B cell (primary cell): ENCODE measurements at places on chromosomes 3 and 15.

DNA sequence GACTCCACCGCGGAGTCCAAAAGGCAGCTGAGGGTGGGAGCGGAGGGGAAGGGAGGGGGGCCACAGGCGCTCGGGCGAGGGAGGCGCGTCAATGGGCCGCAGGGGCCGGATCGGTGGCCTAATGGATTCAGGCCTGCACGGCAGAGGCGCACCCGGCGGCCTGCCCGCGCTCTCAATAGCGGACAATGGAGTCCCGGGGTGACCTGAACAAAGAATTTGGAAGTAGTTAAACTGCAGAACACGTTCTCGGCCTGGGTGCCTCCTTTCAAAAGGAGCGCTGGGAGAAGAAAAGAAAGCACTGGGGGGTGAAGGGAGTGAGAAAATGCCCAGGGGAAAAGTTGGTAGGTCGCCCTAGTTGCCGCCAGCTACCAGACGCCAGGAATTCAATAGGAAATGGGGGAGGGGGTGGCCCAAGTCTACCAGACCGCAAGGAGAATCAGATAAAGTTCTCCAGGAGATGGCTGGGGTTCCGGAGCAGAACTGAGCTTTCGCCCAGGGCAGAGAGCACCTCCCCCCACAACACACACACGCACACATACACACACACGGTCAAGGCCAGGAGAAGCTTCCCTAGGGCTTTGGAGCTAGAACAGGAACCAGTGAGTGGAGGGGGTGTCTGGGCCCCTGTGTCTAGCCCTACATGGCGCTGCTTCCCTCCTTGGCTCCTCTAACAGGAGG lies 25.8 kb upstream of the POLG start:
- no peak for DNase-seq

DNA sequence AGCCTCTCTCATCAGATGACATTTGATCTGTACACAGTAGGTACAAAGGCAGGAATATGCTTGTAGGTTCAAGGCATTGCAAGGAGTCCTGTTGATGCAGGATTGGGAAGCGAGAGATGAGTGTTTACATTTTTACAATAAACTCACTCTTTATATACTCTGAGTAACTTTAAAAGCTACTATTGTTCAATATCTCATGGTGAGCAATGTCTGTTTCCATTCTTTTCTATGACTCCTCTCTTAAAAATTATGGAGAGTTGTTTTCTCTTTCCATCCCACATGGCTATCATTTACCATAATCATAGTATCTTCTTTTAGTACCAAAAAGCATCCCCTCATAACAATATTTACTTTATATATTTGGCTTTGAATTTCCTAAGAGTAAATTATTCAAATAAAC lies 314.0 kb upstream of the CDIN1 start:
- DNase-seq, result no peak

- DNase-seq, result no peak
Measured at GRCh38 chr3:108488631-108489030, 21.8 kb downstream of the MYH15 start.

DNA sequence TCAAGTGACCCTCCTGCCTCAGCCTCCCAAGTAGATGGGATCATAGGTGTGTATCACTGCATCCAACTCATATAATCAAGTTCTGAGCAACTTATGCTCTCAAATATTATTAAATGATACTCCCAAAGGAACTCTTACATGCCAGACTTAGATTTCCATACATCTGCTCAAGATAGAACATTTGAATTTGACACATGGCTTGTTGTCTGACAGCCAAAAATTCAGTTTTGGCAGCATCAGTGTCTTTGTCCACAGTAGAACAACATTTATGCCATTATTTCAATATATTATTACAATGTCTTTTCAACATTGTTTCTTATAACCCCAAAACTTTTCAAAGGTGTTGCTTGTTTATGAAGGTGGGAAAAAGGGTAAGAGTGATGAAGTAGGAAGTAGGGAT lies 116.2 kb downstream of the SUCNR1 start:
- DNase-seq, result no peak

GRCh38 chr15:36880224-36880912 lies 220.0 kb downstream of the MEIS2 start:
- no peak for DNase-seq

DNA sequence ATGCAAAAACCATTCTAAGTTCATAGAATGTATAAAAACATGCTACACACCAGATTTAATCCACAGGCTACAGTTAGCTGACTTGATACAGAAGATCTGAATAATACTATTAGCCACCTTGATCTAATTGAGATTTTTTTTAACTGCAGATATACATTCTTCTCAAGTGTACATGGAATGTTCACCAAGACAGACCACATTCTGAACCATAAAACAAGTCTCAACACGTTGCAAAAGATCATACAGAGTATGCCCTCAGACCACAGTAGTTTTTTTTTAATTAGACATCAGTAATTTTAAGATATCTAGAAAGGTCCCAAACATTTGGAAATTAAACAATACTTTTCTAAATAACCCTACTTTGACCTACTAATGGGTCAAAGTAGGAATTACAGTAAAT lies 83.3 kb downstream of the FGF7 start:
- DNase-seq, result no peak

DNA sequence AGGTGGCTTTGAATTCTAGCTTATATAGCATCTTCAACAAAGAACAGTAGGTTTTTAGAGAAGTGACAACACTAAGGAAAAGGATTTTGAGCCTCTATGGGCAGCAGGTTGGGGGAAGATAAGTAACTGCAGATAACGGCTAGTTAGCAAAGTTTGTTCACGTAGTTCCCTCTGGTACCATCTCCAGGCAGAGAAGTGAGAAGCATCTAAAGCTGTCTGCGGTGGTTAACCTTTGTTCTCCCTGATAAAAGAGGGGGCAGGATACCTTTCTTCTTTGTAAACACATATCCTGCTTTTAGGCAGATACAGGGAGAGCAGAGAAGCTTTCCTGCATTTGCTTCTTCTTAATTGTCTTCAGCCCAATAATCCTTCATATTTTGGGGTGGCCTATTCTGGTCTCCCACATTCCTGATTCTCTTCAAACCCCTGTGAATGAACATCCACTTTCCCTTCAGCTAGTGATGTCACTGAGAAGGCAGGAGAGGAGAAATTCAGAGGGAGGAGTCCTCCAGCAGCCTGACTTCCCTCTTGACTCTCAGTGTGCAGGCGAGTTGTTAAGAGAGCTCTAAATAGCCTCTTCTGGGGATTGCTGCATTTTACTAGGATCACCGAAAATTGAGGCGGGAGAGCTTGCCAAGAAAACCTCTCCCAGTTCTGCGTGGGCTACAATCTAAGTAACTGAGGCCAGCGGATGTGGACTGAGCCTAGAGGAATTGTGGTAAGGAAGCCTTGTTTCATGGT lies 393.7 kb upstream of the C2CD4B start:
- no peak for DNase-seq

- peak; percentile 88 for DNase-seq
Measured at GRCh38 chr3:188439080-188439479, 285.1 kb downstream of the LPP start.

DNA sequence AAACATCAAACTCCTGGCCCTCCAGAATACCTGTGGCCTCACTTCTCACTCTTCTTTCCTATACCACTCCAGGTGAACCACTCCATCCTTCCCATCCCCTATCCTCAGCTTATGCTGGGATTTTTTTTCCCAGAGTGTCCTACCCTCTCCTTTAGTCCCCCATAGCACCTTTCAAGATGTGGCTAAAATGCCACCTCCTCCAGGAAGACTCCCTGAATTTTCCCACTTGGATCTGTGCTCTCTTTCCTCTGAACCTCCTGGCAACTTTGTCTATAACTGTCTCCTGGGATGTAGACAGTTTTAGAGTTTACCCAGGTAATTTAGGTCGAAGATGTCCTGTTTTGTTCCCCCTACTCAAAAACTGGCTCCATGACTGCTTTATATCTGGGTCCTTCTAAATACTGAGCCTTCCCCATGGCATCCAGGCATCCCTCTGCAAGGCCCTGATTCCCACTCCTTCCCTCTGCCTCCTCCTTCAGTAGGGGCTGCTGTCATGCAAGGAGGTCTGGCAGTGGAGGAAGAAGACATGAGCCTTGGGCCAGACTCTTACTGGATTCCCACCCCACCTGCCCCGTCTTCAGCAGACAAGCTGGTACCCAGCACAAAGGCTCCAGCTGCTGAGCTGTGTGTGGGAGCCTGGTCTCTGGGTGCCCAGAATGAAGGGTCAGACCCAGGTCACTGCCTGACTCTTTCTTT lies 161.5 kb downstream of the SMAD6 start:
- DNase-seq, result peak; percentile 20

- peak; percentile 67 for DNase-seq
Measured at GRCh38 chr3:48739955-48740823, 23.2 kb upstream of the IP6K2 start.

DNA sequence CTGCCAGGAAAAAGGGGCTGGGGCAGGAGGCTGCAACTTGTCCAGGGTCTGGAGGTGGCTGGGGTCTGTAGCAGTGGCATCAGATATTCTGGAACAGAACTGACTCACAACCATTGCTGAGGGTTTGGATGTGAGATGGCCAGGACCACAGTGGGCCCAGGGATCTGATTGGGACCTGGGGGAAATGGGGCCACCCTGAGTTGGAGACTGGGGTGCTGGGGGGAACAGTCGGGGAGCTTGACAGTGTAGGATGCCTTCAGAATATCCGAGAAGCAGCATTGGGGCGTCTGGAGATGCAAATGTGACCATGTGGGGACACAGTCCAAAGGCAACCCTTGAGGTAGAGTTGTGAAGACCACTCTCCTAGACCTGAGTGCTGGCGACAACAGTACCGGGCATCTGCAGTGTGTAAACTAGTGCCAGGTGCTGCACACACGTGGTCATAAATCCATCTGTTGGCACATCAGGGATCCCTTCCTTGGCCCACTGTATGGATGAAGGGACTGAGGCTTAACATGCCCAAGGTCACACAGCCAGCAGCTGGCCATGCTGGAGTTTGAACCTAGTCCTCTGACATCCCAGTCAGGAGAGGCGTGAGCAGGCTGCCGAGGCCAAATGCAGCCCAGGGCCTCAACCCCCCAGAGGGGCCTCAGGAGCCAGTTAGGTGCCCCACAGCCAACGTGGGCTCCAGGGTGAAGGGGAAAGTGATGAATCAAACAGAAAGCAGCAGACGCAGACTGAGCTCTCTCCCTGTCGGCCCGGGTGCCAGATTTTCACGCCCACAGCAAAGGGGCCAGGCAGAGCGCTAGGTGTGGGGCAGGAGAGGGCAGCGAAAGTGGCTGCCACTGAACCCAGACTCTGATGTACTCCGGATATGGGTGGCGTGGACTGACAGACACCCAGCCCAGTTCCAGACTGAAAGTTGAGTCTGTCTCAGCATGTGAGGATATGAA lies 18.8 kb downstream of the HEMK1 start:
- DNase-seq, result no peak

DNA sequence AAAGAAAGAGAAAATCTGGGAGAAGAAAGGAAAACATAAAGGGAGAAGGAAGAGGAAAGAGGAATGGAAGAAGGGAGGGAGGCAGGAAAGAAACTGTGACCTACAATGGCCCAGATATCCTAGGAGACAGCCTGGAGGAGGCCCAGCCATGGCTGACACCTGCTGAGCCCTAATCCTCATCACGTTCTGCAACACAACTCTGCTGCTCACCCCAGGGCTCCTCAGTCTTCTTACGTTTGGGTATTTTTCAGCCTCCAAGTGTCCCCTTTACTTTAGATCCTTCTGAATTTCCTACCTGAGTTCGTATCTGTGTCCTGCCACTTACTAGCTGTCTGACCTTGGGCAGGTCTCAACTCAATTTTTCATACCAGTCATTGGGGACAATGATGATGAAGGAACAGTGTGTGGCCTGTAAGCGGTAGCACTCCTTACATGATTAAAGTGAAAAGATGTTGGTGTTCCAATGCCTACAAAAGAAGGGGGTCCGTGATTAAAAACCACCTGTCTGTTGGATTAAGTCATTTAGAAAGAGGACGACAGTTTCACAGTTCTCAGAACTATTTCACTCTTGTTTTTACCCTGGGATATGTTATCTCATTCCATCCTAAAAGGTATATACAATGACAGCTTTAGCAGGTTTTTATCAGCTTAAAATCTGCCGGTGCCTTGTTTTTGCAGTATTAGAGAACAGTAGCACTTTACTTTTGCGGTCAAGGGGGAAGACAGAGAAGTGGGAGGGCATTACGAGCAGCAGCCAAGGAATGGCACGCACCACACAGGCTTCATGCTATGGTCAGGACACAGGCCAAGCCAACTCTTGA lies 47.4 kb downstream of the CCR4 start:
- DNase-seq, result no peak

DNA sequence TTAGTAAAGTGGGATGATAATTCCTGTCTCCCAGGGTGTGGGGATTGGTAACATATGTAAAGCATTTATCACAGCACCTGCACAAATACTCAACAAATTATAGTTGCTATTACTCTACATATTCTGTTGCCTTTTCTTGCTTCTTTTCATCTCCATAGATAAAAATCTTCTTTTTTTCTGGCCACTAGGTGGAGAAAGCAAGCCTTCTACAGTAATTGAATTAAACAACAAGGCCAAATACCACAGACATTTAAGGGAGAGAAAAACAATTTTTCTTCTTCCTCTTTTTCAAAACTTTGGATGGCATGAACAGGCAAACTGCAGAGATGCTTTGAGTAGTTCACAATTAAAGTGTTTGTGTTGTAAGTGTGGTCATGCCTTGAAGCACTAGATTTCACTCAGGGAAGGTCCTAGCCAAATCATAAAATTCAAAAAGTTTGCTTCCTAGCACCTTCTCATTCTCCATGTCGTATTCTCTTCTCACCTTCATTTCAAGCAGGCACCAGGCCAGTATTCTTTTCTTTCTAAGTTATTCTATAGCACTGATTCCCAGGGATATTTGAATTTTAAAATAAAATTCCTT lies 493.4 kb upstream of the TGFBR2 start:
- peak; percentile 58 for DNase-seq

DNA sequence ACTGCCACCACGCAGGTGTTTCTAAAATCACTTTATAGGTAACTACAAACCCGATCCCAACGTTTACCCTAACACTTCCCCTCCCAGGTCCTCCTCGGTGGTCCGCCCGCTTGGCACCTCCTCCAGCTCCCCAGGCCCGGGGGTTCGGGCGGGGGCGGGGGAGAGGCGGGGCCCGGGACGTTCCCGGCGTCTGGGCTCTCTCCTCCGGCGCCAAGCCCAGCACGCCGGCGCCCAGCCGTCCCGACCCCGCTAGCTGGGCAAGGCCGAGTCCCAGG lies 562 bp downstream of the CGGBP1 start:
- no peak for DNase-seq

DNA sequence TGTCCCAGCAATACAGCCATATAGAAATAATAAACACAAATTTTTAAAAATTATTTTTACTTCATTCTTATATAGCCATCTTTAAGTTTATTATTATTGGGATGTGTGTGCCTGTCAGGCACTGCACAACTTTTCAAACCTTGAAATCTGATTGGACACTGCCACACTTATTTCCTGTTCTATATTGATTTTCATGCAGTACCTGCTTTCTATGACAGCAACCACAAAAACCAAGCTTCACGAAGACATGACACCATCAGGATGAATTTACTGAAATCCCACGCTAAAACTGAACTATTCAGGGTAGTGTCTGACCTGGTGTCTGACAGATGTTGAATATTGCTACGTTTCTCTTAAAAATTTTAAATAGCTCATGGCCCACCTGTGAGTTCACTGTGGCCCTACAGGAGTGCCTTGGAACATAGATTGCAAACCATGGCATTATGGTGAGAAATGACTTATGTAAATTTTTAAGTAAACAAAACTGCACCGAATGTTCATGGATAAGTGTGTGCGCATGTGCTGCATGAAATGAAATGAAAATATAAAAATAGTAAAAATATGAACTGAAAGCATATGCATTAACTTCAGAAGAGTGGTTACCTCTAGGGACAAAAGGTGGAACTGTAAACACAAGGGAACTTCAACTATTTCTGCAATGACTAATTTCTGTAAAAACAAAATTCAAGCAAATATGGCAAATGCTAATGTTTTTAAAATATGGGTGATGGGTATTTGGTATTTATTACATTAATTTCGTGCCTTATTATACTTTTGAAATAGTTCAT lies 152.3 kb downstream of the ZBTB20 start:
- no peak for DNase-seq
